ENCODE measurements at places on chromosomes 7 and 10. TPM values are rescaled to one million over a fixed set of nuclear protein-coding genes. Genes with fewer than 3 reads are reported as not detected.

DNA sequence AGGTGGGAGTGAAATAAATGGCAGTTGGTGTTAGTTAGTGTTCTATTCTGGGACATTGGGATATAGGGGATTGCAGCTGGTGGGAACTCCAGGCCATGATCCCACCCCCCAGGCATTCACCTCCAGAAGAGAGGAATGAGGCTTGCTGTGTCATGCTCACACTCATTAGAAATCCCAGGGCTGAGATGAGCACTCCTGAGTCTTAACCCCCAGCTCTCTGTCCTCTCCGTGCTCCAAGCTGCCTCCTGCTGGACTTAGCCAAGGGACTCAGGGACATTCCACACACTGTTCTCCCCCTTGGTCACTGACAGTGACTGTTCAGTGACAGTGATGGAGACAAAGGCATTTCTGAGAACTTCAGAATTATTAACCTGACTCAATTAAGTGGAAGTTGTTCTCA lies 21.5 kb downstream of the CYP26A1 start:
- no peaks in the 10 kb centered on the region for H3K36me3 ChIP-seq
- H3K4me3 ChIP-seq, result no peak overlapping the region
- DNase-seq, result no peak
- H3K27me3 ChIP-seq, result no peaks in the 10 kb centered on the region

- no peaks in the 10 kb centered on the region for H3K36me3 ChIP-seq
- H3K4me1 ChIP-seq, result no peaks in the 10 kb centered on the region
- no peaks in the 10 kb centered on the region for H3K27me3 ChIP-seq
Observed at GRCh38 chr10:97830064-97830463, 19.6 kb upstream of the GOLGA7B start.

GRCh38 chr7:140238778-140239652 lies 62.2 kb upstream of the KDM7A start:
- no peak for DNase-seq
- H3K4me1 ChIP-seq, result no peaks in the 10 kb centered on the region
- H3K27me3 ChIP-seq, result no peaks in the 10 kb centered on the region
- no peaks in the 10 kb centered on the region for H3K36me3 ChIP-seq
- no peak overlapping the region for H3K4me3 ChIP-seq

Gene SAP25
- 0.98 TPM for total RNA-seq

GRCh38 chr10:52617346-52617745 lies 155.2 kb downstream of the MBL2 start:
- no peaks in the 10 kb centered on the region for H3K4me1 ChIP-seq
- no peaks in the 10 kb centered on the region for H3K27me3 ChIP-seq
- no peaks in the 10 kb centered on the region for H3K36me3 ChIP-seq
- no peak overlapping the region for H3K4me3 ChIP-seq
- no peak overlapping the region for H3K27ac ChIP-seq
- no peak for DNase-seq

Gene CTTNBP2
- 8.8 TPM for total RNA-seq

DNA sequence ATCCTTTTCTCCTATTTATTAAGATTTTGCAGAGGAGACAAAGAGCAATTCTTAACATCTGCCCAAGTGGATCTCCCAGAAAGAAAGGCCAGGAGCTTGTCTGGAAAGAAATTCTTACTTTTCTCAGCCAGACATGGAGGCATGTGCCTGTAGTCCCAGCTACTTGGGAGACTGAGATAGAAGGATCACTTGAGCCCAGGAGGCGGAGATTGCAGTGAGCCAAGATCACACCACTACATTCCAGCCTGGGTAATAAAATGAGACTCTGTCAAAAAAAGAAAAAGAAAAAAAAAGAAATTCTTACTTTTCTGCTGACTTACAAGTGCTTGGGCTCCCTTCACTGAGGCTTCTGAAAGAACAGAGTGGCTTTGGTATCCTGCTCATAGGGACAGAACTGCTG lies 2.4 kb upstream of the CYP3A43 start:
- no peak overlapping the region for H3K4me3 ChIP-seq
- H3K27me3 ChIP-seq, result no peaks in the 10 kb centered on the region

GRCh38 chr10:96657385-96657784 lies 62.9 kb downstream of the PIK3AP1 start:
- H3K27me3 ChIP-seq, result no peaks in the 10 kb centered on the region
- no peaks in the 10 kb centered on the region for H3K36me3 ChIP-seq
- H3K4me3 ChIP-seq, result no peak overlapping the region
- DNase-seq, result no peak

Gene CYP2C18
- not detected for total RNA-seq

Gene PAPOLB
- total RNA-seq, result 0.33 TPM

- H3K4me1 ChIP-seq, result no peaks in the 10 kb centered on the region
- H3K27me3 ChIP-seq, result no peaks in the 10 kb centered on the region
Observed at GRCh38 chr10:94006591-94007550, 13.1 kb downstream of the PLCE1 start.

GRCh38 chr10:3780021-3780770 lies 4.8 kb downstream of the KLF6 start:
- peaks cover 13% of the 10 kb centered on the region for H3K4me1 ChIP-seq
- H3K27me3 ChIP-seq, result no peaks in the 10 kb centered on the region
- peak overlapping the region; percentile 100 for H3K27ac ChIP-seq

Gene VIPR2
- total RNA-seq, result 0.48 TPM

Gene SMKR1
- total RNA-seq, result not detected

DNA sequence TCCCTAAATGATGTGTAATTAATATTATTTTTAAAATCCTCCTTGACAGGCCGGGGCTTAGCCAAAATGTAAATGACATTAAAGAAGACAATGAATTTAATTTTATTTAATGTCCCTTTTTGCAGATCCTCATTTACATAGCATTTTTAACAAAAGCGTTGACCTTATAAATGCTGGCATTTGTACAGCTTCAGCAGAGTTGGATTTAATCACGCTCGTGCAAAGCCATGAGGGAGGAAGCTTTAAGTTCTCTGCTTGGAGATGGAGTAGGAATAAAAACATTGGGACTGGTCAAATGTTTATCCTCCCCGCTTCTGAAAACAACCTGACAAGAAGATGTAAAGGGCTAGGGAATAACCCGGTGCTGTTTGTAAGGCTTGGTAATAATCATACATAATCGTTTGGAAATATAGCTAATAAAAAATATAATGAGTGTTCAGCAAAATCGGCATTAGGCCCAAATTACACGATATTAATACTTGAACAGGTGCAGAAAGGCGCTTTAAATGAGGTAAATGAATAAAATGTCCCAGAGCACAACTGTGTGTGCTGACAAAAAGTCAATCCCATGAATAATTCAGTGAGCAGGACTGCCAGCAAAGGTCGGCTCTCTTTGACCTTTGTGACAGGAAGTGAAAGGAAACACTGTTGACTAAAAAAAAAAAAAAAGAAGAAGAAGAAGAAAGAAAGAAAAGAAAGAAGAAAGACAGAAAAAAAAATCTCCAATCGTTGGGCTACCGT lies 11.5 kb downstream of the EBF3 start:
- no peak for DNase-seq
- H3K4me1 ChIP-seq, result no peaks in the 10 kb centered on the region
- H3K27me3 ChIP-seq, result peaks cover 26% of the 10 kb centered on the region
- no peak overlapping the region for H3K27ac ChIP-seq
- no peaks in the 10 kb centered on the region for H3K36me3 ChIP-seq
- H3K4me3 ChIP-seq, result no peak overlapping the region

Gene SSC4D
- not detected for total RNA-seq

Gene DEPP1
- 2,057 TPM for total RNA-seq

Gene HSPA14
- 9.3 TPM for total RNA-seq

Gene WDFY4
- 5.8 TPM for total RNA-seq

DNA sequence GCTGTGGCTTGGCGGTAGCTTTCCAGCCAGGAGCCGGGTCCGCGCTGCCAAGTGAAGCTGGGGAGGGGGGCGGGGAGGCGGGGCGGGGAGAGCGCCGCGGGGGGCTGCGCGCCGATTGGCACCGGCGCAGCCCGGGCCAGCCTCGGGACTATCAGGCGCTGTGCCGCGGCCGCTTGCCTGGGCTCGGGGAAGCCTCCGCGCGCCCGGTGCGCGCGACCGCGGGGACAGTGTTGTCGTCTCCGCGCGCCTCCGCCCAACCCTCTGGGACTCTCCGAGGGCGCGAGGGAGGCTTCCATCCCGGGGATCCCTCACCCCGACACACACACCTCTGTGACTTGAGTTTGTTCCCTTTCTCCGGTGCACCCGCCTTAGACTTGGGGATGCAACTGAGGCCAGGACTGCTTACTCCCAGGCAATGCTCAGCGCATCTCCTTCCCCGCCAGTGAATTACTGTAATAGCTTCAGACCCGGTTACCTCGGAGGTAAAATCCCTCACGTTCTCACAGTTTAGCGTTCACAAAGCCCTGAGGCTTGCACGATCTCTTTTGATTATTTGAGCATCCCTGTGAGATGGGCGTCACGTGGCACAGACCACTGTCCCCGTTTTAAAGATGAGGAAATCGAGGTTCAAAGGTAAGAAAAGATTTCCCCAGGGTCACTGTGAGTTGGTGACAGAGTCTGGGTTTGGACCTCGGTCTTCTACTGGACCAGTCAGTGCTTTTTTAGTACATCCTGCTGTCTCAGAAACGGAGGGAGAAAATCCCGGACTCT lies at the start of gene NKX1-2:
NKX1-2 (minus strand) TSS at position 24 of the 771 bp plus-strand sequence. CDS start 92 bp downstream, outside the sequence.
- peaks cover 3% of the 10 kb centered on the region for H3K4me1 ChIP-seq
- no peak within 1 kb of the TSS for H3K27ac ChIP-seq
- no peaks in the 10 kb centered on the region for H3K36me3 ChIP-seq
- DNase-seq, result no peak
- peaks cover 53% of the 10 kb centered on the region for H3K27me3 ChIP-seq

GRCh38 chr7:115679976-115680375 lies 350.6 kb downstream of the TFEC start:
- H3K4me1 ChIP-seq, result no peaks in the 10 kb centered on the region
- no peaks in the 10 kb centered on the region for H3K36me3 ChIP-seq
- H3K4me3 ChIP-seq, result no peak overlapping the region
- no peaks in the 10 kb centered on the region for H3K27me3 ChIP-seq
- DNase-seq, result no peak
- no peak overlapping the region for H3K27ac ChIP-seq

- H3K4me3 ChIP-seq, result no peak overlapping the region
- H3K27me3 ChIP-seq, result no peaks in the 10 kb centered on the region
- no peaks in the 10 kb centered on the region for H3K4me1 ChIP-seq
- H3K36me3 ChIP-seq, result no peaks in the 10 kb centered on the region
- H3K27ac ChIP-seq, result no peak overlapping the region
Observed at GRCh38 chr10:18254692-18255091, 114.5 kb downstream of the CACNB2 start.

Gene KIF11
- 0.66 TPM for total RNA-seq

DNA sequence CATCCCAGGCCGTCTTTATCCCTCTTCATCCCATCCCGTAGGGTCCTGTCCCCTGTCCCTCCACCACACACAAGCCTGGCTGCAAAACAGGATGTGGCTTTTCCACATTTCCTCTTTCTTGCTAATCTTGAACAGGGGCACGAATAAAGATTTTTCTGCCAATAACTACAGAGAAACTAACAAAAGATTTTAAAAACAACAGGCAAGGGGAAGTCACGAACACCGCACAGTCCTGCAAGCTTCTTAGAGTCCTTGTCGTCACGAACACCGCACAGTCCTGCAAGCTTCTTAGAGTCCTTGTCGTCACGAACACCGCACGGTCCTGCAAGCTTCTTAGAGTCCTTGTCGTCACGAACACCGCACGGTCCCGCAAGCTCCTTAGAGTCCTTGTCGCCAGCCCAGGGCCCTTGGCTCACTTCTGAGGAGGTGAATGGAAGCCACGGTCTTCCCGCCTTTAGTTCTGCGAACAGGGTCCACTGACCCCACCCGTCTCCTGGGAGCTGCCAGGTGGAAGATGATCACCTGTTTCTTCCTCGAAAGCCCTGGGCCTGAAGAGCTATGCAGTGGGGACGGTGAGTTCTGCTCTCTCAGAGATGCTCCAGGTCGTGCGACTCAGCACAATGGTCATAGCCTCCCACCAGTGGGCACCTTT lies 10.3 kb upstream of the INSIG1 start:
- no peak overlapping the region for H3K4me3 ChIP-seq
- no peak overlapping the region for H3K27ac ChIP-seq
- no peaks in the 10 kb centered on the region for H3K27me3 ChIP-seq
- H3K4me1 ChIP-seq, result no peaks in the 10 kb centered on the region

GRCh38 chr10:93383562-93383981 lies 98.6 kb downstream of the MYOF start:
- H3K36me3 ChIP-seq, result no peaks in the 10 kb centered on the region
- H3K4me3 ChIP-seq, result no peak overlapping the region
- H3K4me1 ChIP-seq, result no peaks in the 10 kb centered on the region
- no peaks in the 10 kb centered on the region for H3K27me3 ChIP-seq
- H3K27ac ChIP-seq, result peak overlapping the region; percentile 74
- no peak for DNase-seq

Gene LLCFC1
- not detected for total RNA-seq

DNA sequence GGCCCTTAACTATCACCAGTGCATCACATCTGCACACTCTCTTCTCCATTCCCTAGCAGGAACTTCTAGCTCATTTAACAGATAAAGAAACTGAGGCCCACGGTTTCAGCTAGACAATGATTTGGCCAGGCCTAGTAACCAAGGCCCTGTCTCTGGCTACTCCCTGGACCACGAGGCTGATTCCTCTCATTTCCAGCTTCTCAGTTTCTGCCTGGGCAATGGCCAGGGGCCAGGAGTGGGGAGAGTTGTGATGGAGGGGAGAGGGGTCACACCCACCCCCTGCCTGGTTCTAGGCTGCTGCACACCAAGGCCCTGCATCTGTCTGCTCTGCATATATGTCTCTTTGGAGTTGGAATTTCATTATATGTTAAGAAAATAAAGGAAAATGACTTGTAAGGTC lies 13.5 kb downstream of the AQP1 start:
- no peaks in the 10 kb centered on the region for H3K4me1 ChIP-seq
- DNase-seq, result peak; percentile 9
- H3K4me3 ChIP-seq, result no peak overlapping the region
- no peaks in the 10 kb centered on the region for H3K36me3 ChIP-seq
- H3K27ac ChIP-seq, result no peak overlapping the region

- H3K36me3 ChIP-seq, result no peaks in the 10 kb centered on the region
- H3K27me3 ChIP-seq, result no peaks in the 10 kb centered on the region
- no peaks in the 10 kb centered on the region for H3K4me1 ChIP-seq
- no peak for DNase-seq
Observed at GRCh38 chr7:132901241-132901640, 180.6 kb downstream of the CHCHD3 start.

DNA sequence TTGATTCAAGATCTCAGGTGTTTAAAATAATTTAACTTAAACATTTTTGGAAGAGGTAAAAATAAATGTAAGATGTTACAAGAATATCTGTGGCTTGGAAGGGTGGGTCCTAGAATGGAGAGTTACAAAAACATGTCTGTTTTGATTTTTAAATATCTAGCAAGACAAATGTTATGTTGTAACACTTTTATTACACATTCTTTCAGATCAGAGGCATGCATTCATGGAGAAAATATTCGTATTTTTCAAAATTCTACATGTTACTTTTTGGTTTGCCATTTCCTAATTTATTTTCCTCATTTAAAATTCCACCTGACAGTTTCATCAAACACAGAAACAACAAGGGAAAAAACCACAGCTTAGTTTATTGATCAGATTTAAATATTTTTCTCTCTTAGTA lies 10.0 kb downstream of the WBP1L start:
- no peaks in the 10 kb centered on the region for H3K4me1 ChIP-seq
- DNase-seq, result no peak
- H3K27me3 ChIP-seq, result no peaks in the 10 kb centered on the region
- H3K4me3 ChIP-seq, result no peak overlapping the region

Gene HMX2
- not detected for total RNA-seq

Gene SFRP4
- total RNA-seq, result 23.7 TPM

- H3K36me3 ChIP-seq, result no peaks in the 10 kb centered on the region
- DNase-seq, result no peak
- H3K4me1 ChIP-seq, result peaks cover 43% of the 10 kb centered on the region
- no peak overlapping the region for H3K4me3 ChIP-seq
- no peaks in the 10 kb centered on the region for H3K27me3 ChIP-seq
Observed at GRCh38 chr10:93435621-93436397, 46.3 kb downstream of the MYOF start.

GRCh38 chr10:122855745-122856144 lies 10.1 kb upstream of the CUZD1 start:
- no peak overlapping the region for H3K27ac ChIP-seq
- no peak overlapping the region for H3K4me3 ChIP-seq
- no peaks in the 10 kb centered on the region for H3K27me3 ChIP-seq
- no peak for DNase-seq
- H3K36me3 ChIP-seq, result no peaks in the 10 kb centered on the region
